ENCODE measurements at places on chromosomes 7 and 10. TPM values are rescaled to one million over a fixed set of nuclear protein-coding genes. Genes with fewer than 3 reads are reported as not detected.

ADAM22 gene
- total RNA-seq = 2.7 TPM

- DNase-seq = no peak
Observed at GRCh38 chr10:130363051-130363450, 226.9 kb downstream of the GLRX3 start.

DNA sequence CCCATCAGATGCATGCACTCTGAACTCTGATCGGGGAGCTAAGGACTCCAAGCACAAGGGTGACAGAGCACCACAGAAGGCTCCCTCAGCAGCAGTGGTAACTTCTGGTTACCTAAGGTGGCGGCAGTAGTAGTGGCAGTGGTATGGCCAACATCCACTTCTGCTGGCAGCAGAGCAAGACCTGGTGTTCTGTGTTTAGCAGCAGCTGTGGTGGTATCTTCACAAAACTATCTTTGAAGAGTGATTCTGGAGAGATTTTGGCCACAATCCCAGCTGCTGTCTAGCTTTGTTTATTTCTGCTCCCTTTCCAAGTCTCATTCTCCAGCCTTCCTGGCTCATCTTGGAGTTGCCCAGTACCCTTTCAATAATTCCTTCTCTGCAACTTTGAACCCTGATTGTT, 102.4 kb upstream of the LRGUK start:
- DNase-seq = no peak

ZP3 gene
- total RNA-seq = not detected

DNA sequence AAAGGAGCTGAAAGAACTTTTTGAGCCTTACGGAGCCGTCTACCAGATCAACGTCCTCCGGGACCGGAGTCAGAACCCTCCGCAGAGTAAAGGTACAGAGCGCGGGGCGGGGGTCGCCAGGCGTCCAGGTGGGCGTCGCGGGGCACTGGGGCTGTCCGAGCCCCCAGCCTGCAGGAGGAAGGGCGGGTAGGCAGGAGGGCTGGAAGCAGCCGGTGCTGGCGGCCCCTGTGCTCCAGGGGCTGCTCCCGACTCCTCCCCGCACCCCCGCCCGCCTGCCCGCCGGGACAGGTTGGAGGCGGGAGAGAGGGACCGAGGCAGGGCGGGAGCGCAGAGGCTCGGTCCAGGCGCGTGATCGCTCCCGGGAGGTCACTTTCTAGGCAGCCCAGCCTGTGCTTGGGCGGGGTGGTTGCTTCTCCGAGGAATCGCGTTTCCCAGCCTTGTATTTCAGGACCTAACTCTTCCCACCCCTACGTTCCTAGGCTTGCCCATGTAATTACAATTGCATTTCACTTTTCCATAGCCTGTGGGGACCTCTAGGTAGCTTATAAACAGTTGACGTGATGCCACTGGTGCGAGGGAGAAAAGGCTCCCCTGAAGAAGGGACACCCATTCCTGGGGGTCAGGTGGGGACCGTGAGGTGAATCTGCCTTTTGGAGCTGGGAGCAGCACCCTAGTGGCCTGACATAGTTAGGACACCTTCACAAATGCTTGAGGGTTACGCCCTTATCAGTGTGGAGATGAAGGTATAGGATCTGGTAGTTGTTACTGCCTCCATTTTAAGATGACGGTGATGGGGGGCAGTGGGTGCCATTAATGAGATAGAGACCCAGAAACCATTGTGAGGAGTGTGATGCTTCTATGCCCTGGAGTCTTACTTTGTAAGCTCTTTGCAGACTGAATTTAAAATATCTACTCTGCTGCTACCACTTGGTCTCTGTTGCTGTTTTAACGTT, 148.2 kb downstream of the CELF2 start:
- DNase-seq = peak; percentile 63

DNA sequence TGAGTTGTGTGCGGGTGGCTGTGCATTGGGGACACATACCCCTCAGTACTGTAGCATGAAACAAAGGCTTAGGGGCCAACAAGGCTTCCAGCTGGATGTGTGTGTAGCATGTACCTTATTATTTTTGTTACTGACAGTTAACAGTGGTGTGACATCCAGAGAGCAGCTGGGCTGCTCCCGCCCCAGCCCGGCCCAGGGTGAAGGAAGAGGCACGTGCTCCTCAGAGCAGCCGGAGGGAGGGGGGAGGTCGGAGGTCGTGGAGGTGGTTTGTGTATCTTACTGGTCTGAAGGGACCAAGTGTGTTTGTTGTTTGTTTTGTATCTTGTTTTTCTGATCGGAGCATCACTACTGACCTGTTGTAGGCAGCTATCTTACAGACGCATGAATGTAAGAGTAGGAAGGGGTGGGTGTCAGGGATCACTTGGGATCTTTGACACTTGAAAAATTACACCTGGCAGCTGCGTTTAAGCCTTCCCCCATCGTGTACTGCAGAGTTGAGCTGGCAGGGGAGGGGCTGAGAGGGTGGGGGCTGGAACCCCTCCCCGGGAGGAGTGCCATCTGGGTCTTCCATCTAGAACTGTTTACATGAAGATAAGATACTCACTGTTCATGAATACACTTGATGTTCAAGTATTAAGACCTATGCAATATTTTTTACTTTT, 1.8 kb downstream of the DDIT4 start:
- DNase-seq = no peak

- DNase-seq = no peak
Observed at GRCh38 chr10:71132321-71132810, 80.0 kb upstream of the UNC5B start.

DNA sequence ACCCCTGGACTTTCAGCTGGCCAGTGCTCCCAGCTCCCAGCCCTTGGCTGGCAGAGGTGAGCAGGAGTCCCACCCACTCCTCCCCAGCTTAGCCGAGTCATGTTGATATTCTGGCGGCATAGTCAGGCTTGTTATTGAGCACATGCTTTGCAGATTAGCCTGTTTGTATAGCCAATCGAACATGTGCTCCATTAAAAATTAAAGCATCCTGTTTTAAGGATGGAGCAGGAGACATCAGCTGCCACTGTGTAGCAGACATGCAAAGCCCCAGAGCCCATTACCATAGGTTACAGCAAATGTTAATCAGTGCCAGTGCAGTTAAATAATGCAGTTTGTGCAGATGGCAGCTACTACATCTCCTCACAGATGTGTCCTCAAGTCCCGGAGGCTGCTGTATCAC, 574.6 kb upstream of the GALNT17 start:
- DNase-seq = no peak

GRCh38 chr7:14688208-14688607, 214.3 kb downstream of the DGKB start:
- no peak for DNase-seq

DNA sequence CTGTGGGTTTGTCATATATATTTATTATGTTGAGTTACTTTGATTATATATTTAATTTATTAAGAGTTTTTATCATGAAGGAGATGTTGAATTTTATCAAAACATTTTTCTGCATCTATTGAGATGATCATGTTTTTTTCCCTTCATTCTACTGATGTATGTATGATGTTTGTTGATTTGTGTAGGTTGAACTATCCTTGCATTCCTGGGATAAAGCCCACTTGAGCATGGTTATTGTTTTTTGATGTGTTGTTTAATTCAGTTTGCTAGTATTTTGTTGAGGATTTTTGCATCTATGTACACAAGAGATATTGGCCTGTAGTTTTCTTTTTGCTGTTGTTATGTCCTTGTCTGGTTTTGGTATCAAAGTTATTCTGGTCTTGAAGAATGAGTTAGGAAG, 31.1 kb downstream of the SCART1 start:
- DNase-seq = no peak

- DNase-seq = no peak
Observed at GRCh38 chr7:2856388-2857169, 12.5 kb upstream of the GNA12 start.

GRCh38 chr10:116403740-116404250, 23.9 kb upstream of the PNLIPRP3 start:
- DNase-seq = no peak

RSPH10B gene
- 2.7 TPM for total RNA-seq

GRCh38 chr10:14142606-14143250, 188.0 kb downstream of the FRMD4A start:
- no peak for DNase-seq

DNA sequence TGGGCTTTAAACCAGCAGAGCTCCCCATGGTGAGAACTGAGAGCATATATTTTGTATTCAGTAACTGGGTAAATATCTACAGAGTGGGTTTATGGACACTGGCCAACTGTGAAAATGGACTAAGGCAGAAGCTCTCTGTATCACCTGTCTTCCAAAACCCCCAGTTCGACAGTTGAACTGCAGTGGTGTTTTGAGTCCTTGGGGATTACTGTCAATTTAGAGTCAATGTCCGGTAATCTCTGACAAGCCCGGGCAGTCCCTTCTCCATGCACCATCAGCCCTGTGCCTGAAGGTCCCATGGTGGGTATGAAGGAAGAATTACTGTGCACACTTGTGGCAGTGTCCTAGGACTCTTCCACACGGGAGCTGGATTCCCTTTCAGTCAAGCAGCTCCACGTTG, 235.0 kb downstream of the CCSER2 start:
- DNase-seq = no peak

CFTR gene
- total RNA-seq = 35.3 TPM

DNA sequence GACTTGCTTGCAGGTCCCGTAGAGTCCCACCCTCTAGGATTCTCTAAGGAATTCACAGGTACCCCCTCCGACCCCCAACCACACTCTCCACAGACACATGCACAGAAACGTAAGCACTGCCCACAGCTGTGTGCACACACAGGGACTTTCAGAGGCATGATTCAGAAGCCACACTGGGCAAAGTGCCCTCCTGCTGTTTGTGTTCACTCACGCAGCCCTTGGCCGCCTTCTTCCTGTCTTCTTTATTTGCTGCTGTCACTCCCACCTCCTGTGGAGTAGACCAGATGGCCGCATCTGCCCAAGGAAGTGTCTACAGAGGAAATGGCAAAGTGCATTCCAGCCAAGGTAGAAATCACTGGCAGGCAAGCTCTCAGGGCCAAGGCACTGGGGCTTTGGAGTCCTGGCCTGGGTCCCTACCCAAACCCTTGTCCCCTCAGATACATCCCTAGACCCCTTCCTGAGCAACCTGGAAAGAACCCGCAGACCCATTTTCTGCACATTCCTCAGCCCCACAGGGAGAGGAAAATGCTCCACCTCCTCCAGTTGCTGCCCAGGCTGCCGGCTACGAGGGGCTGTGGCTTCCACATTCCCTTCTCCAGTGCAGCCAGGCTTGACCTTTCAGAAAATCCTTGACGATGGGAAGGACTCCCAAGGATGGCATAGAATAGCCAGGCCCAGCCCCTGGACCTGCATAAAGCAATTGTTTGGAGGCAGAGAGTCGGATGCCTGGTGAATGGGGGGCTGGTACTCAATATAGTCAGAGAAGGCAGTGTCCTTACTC, 21.6 kb upstream of the GIMAP8 start:
- DNase-seq = no peak

GRCh38 chr7:140230516-140230860, 53.7 kb upstream of the KDM7A start:
- DNase-seq = peak; percentile 67

- DNase-seq = no peak
Observed at GRCh38 chr10:18308600-18308999, 168.4 kb downstream of the CACNB2 start.

- no peak for DNase-seq
Observed at GRCh38 chr10:73956476-73957359, 41.2 kb upstream of the VCL start.

TET1 gene
- 1.8 TPM for total RNA-seq

DNA sequence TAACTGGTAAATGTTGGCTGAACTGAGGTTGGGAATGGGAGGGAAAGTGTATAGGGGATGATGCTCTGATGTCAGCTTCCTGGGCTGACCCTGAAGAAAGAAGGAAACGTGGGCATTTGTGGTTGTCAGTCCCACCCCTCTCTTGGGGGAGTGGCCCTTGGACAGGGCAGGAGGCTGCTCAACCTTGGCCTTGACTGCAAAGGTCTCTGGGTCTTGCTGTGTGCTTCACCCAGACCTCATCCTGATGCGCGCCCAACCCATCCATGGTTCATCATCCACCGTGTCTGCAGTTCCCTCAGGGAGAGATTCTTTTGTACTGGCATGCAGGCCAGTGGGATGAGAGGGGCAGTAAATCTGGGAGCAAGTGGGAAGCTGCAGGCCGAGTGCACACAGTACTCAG, 4.7 kb upstream of the ZYX start:
- DNase-seq = peak; percentile 68

CEP55 gene
- 1.4 TPM for total RNA-seq

DNA sequence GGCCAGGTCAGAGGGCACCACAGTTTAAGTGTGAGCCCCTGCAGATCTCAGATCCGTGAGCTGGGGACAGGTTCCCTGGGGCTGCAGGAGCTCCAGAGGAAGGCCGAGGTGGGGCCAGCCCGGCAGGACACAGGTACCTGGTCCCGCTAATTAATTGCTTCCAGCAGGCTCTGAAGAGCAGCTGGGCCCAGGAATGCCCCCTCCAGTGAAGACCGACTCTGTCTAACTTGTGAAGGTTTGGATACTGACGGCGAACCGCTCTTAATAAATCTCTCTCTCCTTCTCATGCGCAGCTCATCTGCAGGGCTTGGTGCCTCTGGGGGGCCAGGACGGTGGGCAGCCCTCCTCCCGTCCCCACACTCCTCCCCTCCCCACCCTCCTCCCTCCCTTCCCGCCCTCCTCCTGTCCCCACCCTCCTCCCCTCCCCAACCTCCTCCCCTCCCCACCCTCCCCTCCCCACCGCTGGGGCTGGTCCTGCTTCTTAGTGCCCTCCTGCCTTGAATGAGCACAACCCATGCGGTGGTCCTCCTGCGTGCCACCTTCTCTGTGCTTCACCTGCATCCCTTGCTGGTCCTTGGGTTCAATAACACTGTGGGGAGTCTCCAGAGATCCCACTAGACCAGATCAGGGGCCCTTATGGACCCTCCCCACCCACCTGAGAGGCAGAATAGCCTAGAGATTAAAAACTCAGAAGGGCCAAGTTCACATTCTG, 38.3 kb downstream of the PDGFA start:
- DNase-seq = no peak

DNA sequence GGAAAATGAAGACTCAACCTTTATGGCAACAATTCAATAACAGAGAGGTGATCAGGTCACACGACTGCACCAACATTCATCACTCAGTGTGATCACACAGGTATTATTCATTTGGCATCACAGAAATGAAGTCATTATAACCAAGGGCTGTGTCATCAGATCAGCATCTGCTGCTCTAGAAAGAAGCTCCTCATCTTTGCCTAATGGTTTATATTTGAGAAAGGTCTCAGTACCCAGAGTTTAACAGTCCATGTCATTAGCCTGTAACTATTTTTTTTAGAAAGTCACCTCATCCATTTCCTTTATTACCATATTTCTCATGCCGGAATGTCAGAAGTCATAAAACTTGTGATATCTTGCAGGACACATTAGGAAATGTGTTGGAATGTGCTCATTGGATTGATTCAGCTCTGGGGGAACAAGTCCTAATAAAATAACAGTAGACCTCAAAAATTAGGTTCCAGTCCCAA, 45.1 kb upstream of the PRKG1 start:
- no peak for DNase-seq

GALNT17 gene
- 6.6 TPM for total RNA-seq
